ENCODE measurements at places on chromosomes 5 and 9.

DNA sequence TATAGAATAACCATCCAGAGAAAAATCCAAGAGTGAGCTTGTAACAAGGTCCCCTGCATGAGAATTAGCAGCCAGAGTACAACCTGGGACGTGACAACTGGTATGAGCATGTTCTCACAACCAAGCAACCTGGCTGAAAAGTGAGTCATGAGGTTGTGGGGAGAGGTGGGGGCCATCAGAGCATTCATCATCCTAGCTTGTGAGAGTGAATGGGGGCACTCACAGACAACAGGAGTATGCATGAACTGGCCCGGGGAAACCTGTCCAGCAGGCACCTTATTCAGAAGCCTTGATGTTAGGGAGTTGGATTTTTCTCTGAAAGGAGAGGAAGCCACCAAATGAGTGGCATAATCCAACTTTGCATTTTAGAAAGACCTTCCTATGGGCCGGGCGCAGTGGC is 113.0 kb downstream of the FRMD3 start:
- no peak for DNase-seq

GRCh38 chr5:142466195-142466971 is 141.6 kb upstream of the SPRY4 start:
- no peak for DNase-seq

- DNase-seq: no peak
Observed at GRCh38 chr9:134947265-134947955, 29.7 kb upstream of the FCN1 start.

DNA sequence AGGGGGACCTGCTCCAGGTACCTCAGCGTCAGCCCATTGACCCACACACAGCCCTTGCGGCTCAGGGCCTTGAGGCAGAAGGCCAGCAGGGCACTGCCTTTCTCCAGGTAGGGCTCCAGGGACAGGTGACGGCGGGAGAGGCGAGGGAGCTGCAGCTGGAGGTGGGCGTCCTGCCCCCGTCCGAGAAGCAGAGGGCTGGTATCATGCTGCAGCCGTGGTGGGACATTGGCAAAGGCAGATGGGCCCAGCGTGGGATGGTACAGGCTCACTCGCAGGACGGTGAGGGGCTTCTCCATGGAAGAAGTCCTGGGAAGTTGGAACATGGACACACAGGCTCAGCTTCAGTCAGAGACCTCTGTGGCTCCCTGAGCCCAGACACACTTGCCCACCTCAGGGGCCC is 2.5 kb upstream of the DCANP1 start:
- DNase-seq: no peak

All from activated T-helper 9 cell treated with anti-CD3 and anti-CD28 coated beads, Interleukin-2, amount 50 U/mL, for 16 hours (primary cell).